NCI-H146 (cell line): ENCODE measurements at places on chromosomes 4 and X.

DNA sequence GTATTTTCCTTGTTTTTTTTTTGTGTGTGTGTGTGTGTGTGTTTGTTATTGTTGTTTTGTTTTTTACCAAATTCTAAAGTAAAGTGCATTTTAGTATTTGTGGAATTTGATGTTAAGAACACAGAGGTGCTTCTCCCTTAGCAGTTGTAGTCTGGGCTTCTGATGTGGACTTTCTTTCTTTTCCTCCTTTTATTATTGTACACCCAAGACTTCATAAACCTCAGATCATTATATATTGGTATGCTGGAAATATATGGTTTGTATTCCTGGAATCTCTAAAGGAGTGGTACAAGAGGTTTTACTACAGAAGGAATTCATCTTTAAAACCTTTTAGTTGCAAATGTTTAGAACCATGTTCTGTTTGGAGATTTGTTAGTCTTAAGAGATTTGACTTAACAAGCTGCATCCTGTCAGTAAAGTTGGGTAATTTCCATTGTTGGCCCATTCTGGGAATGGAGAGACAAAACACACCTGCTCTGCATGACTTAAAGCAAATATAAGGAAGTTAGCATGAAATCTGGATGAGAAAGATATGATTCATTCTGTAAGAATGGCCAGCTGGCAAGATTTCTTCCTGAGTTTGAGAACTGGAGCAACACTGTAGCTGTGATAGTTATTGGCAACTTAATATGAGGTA lies 64.0 kb downstream of the SMAD1 start:
- no peak for DNase-seq

- no peak for DNase-seq
Measured at GRCh38 chr4:36332782-36333131, 51.3 kb downstream of the DTHD1 start.

- no peak for DNase-seq
Measured at GRCh38 chr4:179695175-179695574, 2252.9 kb upstream of the AGA start.

GRCh38 chr4:62193761-62194160 lies 993.6 kb downstream of the ADGRL3 start:
- no peak for DNase-seq

DNA sequence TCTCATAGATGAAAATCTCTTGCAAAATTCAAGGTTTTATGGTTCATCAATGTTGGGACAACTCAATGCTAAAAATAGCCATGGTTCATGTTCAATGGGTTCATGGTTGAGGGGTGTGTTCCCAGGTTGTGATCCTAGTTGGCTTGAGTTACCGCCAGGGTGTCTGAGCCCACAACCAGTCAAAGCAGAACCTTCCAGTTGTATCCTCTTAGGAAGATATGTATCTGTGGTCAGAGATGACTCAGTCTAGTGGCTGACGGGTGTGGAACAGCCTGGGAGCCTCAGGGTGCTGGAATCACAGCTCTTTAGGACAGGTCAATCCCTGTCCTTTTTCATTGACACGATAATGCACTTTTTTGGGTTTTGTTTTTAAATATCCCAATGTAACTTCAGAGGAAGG lies 192.3 kb upstream of the NR3C2 start:
- DNase-seq = no peak

DNA sequence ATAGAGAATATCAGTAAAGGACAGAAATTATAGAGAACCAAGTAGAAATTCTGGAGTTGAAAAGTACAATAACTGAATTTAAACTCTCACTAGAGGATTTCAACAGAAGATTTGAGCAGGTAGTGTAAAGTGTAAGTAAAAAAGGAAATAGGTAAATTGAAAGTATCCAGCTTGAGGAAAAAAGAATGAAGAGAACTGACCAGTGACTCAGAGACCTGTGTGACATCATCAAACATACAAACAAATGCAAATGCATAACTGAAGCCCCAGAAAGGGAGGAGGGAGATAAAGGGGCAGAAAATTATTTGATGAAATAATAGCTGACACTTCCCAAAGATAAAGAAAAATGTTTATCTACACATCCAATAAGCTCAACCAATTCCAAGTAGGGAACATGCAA lies 8.3 kb upstream of the SPON2 start:
- no peak for DNase-seq

GRCh38 chr4:94889946-94890345 lies 132.2 kb downstream of the BMPR1B start:
- DNase-seq = no peak

GRCh38 chr4:147793569-147794313 lies 61.9 kb downstream of the ARHGAP10 start:
- DNase-seq = no peak

- DNase-seq = no peak
Measured at GRCh38 chr4:151324124-151324751, 1.2 kb downstream of the SH3D19 start.

DNA sequence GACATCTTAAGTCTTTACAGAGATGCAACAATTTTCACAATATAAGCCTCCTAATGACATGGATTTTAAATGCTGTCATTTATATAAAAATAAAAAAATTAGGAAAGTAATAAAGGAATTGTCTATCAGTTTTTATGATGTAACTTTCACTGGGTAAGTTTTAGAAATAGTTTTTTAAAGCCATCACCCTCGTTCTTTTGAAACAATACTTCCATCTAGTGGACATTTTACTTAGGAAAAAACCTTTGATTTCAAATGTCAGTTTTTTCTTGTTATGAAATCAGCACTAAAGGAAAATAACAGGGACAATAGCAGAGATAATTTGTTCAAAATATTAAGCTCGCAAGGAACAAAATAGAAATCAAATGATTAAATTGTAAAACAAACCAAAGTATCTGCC lies 24.3 kb upstream of the NDNF start:
- DNase-seq = no peak

GRCh38 chr4:168923526-168924194 lies 86.4 kb downstream of the CBR4 start:
- DNase-seq = peak; percentile 63

- DNase-seq = no peak
Measured at GRCh38 chr4:15719506-15719905, 16.6 kb downstream of the BST1 start.

- DNase-seq = no peak
Measured at GRCh38 chrX:85001344-85001743, 2.3 kb upstream of the APOOL start.

- no peak for DNase-seq
Measured at GRCh38 chr4:135382280-135382959, 1180.8 kb upstream of the PABPC4L start.

DNA sequence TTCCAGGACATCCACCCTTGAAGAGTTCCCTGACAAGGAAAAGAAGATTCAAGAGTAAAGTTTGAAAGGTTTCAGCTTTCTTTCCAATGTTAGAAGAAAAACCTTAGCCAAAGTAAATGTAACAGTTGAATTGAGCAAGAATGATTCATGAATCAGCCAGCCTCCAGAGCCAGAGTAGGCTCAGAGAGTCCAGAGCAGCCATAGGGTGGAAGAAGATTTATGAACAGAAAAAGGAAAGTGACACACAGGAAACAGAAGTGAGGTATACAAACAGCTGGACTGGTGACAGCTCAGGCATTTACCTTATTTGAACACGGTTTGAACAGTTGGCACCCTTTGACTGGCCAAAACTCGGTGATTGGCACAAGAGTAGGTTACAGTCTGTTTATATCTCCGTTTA lies 63.2 kb downstream of the QDPR start:
- DNase-seq = no peak

GRCh38 chr4:66465111-66465510 lies 794.8 kb upstream of the EPHA5 start:
- DNase-seq = no peak

DNA sequence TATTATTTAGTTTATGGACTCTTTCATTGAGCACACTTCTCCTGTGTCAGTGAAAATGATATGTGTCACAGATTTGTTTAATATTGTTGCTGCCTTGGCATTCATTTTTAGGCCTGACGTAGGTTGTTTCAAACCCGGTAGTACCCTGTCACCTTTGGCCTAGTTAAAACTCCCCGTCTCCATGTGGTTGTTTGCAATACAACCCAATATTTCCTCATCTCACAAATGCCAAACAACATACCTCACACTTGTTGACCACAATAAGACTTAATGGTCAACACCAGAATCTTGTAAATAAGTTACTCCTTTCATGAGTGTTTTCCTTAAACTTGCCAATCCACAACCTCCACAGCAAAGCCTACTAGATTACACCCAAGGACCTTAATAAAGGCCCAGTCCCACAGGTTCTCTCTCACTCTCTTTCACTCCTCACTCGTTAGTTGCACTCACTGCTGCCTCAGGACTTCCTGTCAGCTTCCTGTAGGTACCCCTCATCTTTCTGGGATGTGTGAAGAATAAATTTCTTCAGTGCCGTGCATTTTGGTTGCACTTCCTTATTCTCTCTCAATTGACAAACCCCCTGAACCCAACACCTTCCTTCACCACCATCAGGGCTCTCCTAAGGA lies 31.3 kb downstream of the IL13RA2 start:
- DNase-seq = no peak

GRCh38 chr4:95545546-95545945 lies 3.2 kb downstream of the UNC5C start:
- DNase-seq = no peak

DNA sequence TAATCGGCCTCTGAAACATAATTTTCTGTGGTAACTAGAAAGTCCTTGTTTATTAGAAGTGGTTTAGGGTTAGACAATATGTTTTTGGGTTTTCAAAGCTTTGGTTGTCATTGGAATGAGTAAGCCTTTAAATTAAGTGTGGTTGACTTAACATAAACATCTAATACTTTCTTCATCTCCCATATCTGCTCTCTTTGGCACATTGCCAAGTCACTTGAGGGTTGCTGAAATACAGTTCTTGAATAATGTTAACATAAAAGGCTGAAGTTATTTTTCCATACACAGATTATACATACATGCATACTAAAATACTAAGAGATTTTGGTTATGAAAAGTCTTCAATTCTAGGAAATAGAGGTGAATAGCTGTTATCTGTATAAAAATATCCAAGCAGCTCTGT lies 241.7 kb upstream of the BMP3 start:
- no peak for DNase-seq

- DNase-seq = peak; percentile 71
Measured at GRCh38 chr4:38034986-38035882, 75.0 kb downstream of the PTTG2 start.

- no peak for DNase-seq
Measured at GRCh38 chr4:10482913-10483312, 25.7 kb upstream of the ZNF518B start.

DNA sequence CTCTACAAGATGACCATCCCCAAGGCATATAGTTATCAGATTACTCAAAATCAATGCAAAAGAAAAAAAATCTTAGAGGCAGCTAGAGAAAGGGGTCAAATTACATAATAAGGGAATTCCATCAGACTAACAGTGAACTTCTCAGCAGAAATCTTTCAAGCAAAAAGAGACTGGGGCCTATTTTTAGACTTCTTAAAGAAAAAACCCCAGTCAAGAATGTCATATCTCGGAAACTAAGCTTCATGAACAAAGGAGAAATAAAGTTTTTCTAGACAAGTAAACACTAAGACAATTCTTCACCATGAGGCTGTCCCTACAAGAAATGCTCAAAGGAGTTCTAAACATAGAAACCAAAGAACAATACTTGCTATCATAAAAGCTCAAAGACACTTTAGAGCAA lies 51.7 kb downstream of the RAB28 start:
- no peak for DNase-seq

GRCh38 chrX:1246816-1247215 lies 21.8 kb upstream of the CSF2RA start:
- DNase-seq = peak; percentile 7
